ENCODE measurements at places on chromosomes 4 and X.
A peak's percentile ranks its signal among the peaks of the same experiment; 100 is the strongest.

DNA sequence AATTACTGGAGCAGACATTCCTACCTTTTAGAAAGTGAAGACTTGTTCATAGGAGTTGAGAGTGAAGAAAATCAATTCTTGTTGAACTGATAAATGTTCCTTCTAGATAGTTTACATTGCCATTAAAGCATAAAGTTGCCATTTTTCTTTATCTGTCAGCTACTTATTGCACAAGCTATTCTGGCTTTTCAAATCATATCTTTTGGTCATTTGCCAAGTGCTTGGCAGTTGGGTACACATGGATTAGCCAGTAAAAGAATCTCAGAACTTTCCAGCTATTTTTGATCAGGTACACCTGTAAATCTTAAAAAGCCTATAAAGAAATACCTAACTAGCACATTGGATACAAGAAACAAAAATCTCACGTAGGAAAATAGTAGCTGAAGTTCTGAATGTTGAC, 56.4 kb upstream of the PNPLA4 start:
- DNase-seq, result no peak

GRCh38 chr4:15194520-15194919, 192.2 kb downstream of the CPEB2 start:
- no peak for DNase-seq

GRCh38 chrX:79161655-79162054, 17.2 kb downstream of the GPR174 start:
- DNase-seq, result no peak

DNA sequence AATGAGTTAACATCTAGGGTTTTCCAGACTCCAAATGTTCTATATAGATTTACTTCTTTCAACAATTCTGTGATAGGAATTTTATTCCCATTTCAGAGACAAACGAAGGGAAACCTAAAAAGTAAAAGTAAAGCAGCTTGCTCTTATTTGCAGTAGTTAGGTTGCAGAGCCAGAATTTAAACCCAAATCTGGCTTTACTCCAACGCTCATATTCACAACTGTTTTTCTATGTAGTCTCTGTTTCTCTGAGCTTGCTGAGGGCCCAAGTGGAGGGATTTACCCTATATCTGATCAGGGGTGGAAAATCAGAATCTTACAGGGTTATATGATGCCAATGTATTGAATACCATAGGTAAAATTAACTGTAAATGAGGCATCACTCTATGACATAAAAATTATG, 599.1 kb upstream of the GRIA3 start:
- DNase-seq, result no peak

DNA sequence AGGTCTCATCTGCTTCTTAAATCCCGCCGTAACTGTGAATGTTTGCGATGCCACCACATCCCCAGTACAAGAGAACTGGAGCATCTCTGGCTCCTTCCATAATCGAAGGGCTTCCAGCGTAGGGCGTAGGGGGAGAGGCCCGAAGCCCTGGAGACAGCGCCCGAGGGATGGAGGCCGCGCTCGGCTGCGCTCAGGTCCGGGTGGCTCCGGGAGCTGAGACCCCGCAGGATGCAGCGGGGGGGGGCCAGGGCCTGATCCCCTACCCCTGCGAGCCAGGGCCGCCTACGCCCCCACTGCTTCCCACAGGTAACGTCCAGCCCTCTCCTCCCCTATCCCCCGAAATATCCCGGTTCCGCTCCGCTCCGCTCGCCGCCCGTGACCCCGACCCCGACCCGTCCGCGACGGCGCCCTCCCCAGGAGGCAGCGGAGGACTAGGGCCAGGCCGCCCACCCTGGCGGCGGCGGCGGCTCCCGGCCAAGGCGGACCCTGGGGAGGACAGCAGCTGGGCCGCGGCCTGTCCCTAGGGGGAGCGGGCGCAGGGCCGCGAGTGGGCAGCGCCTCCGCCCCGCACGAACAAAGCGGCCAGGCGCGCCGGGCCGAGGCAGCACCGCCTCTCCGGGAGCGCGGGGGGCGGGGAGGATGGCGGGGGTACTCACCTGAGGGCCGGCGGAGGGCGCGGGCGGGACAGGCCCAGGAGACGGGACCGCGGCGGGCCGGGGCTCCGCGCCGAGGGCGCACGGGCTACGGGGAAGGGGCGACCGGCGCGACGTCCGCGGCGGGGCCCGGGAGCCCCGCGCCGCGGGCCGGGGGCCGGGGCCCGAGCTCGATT, 723 bp downstream of the WDFY3 start:
- DNase-seq, result no peak

GRCh38 chr4:25795566-25796454, 67.0 kb downstream of the SEL1L3 start:
- peak; percentile 55 for DNase-seq

- DNase-seq, result no peak
Observed at GRCh38 chr4:127920521-127920920, 39.8 kb downstream of the PLK4 start.

- DNase-seq, result no peak
Observed at GRCh38 chr4:169068423-169068822, 58.4 kb upstream of the CBR4 start.

Measured in bronchial epithelial cell (primary cell).